ENCODE measurements at places on chromosomes 16 and 17.
A peak's percentile ranks its signal among the peaks of the same experiment; 100 is the strongest.

DNA sequence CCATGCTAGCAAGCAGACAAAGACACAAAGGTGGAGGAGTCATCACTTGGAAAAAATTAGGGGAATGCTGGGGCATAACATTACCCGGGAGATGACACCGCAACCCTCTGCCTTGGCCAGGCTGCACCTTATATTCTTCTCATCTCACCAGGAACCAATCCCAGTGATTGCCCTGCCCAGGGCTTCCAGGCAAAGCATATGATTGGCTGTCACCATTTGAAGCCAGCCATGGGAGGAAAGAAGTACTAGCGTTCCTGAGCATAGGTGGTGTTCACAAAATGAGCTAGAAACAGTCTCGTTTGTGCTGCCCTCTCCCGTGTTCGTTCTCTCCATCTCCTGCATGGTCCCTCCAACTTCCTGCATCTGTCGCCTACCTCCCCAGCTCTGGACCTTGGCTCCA, 29.6 kb downstream of the TEKT5 start:
- no peak for DNase-seq

DNA sequence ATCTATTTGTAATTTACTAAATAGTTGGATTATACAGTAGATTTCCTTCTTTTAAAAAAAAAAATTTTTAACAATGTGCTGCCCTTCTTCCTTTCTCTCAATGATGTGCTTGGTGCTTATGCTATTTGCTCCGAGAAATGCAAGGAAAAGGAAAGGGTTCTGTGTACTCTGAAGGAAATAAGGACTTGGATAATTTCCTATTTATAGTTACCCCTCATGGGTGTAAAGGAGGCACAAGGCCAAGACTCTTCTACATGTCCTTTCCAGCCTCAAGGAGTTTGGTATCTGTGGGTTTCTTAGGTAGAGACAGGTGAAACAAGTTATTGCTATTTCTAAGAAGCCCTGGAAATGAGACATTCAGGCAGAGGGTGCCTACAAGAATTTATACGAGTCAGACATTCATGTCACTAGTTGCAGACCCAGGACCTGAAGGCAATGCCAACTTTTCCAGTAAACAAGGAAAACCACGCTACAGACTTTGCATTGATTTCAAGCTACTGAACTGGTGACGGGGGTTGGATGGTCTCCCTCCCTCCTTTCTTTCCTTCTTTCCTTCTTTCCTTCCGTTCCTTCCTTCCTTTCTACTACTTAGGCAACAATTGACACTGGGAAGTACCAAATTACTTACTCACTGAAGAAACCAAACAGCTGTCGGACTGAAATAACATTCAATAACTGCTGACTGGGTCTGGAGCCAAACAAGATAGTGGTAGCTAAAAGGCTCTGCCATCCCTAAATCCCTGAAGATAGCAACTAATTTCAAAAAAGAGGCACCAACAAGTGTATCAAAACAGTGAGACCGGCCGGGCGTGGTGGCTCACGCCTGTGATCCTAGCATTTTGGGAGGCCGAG, 33.8 kb upstream of the GHDC start:
- DNase-seq, result peak; percentile 64

- peak; percentile 2 for DNase-seq
Observed at GRCh38 chr16:6483469-6484033, 849.1 kb upstream of the RBFOX1 start.

DNA sequence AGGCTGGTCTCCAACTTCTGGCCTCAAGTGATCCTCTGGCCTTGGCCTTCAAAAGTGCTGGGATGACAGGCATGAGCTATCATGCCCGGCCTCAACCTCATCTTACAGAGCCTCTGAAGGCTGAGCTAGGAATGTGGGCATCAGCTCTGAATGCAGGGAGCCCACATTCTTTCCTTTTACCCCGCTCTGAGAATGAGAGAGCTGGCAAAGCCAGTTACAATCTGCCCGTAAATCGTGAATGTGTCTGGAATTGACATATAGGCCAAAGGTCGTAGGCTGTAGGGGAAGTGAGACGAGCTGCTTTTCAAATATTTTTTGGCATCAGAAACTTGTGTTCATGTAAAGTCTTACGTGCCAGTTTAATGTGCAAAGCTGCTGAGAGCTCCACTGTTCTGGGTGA, 4.5 kb downstream of the TMEM238L start:
- no peak for DNase-seq

- DNase-seq, result peak; percentile 77
Observed at GRCh38 chr17:17959520-17960361, 12.5 kb downstream of the TOM1L2 start.

DNA sequence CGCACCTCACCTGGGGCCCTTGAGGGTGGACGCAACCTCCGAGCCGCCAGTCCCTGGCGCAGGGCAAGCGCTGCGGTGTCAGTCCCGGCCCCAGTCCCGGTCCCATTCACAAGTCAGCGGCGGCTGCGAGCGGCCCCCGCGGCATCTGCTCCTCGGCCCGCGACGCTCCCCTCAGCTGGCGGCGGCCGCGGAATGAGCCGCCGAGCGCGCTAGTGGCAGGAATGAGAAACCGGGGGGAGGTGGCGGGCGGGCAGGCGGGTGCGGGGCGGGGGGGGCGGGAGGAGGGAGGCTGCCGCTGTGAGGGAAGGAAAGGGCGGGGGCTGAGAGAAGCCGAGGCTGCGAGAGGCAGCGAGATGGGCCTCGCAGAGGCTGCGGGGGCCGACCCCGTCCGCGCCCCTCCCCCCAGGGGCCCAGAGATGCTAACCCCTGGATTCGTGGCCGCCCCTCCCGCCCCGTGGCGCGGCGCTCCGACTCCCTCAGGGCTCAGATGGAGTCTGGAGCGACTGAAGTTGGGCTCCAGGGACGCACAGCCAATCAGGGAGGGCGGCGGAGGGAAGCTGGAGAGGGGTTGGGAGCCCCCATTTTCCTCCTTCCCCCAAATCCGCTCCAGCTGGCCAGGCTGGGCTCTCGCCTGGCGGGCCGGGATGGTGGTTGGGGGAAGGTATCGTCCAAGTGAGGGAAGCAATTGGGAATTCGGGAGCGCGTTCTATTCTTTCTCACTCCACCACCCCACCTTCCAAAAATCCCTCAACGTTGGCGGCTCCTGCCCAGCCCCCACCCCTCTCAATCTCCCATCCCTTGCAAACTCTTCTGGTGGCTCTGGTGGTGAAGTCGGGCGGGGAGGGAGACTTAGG, at the start of gene CDH11:
Gene CDH11, minus strand, starts transcription at position 194 of the 854 bp plus-strand sequence. CDS start 117,194 bp downstream, outside the sequence.
- DNase-seq, result peak; percentile 88

DNA sequence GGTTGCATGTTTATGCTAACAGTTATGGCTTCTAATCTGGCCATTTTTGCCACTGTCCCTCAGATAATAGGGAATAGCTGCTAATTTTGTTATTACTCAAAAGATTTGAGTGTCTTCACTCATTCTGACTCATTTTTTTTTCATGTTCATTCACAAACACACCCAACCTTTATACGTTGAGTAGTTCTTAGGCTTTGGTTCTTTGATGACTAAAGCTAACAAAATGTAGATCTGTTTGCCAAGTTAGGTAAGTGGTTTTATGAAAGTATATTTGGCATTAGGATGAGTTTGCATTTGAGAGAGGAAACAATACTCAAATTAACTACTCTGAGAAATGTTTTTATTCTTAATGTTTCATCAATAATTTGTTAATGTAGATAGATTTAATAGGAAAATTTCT, 3.6 kb downstream of the MAP2K4 start:
- no peak for DNase-seq

DNA sequence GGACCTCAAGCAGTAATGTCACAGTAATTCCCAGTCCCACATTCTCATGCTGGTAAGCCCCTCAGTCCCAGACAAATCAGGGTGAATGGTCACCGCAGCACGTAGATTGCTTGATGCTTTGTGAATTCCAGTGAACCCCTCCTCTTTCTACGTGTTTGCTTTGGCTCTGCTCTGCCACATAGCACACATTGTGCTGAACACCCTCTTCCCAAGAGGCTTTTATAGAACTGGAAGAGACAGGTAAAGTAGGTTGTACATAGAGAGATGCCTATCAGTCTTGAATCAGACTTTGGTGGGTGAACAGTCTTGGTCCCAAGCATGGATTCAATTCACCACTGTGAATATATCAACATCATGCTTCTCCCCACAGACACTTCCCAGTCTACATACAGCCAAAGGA, 579 bp upstream of the KRTAP9-6 start:
- DNase-seq, result no peak

- DNase-seq, result no peak
Observed at GRCh38 chr16:35873472-35873871, 2414.1 kb downstream of the TP53TG3F start.

GRCh38 chr16:52069866-52070265, 477.1 kb downstream of the TOX3 start:
- DNase-seq, result peak; percentile 78

DNA sequence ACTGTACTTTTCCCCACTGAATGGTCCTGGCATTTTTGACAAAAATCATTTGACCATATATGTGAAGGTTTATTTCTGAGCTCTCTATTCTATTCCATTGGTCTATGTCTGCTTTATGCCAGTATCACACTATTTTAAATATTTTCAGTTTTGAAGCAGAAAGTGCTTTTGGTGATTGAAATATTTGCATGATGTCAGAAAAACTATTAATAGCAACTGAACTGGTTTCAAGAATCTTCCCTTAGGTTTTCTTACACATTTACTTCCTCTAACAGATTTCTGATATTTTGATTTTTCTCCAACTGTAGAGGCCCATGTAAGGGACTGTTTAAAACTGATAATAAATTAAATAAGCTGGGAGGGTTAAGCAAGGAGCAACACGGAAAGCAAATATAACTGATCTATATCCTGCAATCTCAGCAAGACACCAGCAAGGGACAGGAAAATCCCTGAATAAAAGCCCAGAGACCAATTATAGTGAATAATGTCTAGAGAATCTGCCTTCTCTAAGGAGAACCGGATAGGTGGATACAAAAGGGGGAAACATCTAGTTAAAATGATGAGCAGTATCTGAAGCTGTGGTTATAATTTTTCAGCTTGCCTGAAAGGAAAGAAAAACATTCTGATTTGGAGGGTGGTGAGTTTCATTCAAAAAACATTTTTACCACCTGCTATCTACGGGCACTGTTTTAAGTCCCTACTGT, 80.9 kb upstream of the STAC2 start:
- DNase-seq, result peak; percentile 8

DNA sequence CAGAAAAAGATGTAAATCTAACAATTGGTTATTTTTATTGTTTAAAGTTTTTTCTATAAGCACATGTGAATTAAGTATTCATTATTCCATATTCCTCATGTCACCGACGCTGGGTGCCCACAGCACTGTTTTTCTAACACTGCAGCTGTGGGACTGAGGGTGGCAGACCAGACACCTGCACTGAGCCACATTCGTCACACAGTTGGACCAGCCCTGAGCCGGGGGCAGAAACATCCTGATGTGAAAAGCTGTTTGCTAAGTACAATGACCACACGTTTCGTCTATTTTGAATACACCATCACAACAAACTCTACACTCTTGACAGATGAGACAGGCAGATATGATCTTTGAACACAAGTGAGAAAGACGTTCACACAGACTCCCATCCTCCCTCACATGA, 749.5 kb downstream of the KCNJ18 start:
- no peak for DNase-seq

DNA sequence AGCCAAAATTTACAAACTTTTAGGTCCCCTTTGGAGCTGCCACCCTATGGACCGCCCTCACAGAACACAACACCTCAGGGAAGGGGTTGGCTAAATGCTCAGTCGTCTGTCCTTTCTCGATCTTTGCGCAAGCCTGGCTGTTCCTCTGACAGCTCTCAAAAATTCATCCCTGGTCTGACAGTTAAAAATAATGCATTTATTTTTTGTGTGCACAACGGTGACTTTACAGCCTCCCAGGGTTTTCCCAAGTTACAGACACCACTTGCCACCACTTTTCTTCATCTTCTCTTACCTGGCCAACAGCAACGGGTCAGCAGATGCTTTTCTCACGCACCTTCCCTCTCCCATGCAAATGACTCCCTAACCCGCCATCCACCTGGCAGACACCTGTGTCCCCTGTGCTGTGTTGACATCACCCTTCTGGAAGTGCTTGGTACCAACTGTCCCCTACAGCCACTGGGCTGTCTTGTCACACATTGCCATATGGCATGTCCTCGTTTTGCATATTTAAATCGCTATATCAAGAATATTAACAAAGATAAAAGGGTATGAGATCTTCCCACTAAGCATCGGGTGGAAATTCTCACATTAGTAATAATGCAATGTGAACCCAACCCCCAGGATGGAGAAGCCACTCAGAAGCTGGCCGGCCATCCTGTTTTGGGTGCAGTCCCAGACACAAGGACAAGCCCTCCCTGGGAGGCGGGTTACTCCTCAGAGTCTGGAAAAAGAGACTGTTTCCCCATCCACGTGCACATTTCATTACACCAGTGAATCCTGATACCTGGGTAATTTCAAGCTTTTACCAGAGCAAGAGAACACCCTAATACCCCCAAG, 187.0 kb downstream of the ZFHX3 start:
- DNase-seq, result no peak

- DNase-seq, result no peak
Observed at GRCh38 chr16:84184775-84185174, 2.1 kb downstream of the TAF1C start.

- DNase-seq, result peak; percentile 50
Observed at GRCh38 chr16:57941016-57941664, 29.8 kb downstream of the CNGB1 start.

DNA sequence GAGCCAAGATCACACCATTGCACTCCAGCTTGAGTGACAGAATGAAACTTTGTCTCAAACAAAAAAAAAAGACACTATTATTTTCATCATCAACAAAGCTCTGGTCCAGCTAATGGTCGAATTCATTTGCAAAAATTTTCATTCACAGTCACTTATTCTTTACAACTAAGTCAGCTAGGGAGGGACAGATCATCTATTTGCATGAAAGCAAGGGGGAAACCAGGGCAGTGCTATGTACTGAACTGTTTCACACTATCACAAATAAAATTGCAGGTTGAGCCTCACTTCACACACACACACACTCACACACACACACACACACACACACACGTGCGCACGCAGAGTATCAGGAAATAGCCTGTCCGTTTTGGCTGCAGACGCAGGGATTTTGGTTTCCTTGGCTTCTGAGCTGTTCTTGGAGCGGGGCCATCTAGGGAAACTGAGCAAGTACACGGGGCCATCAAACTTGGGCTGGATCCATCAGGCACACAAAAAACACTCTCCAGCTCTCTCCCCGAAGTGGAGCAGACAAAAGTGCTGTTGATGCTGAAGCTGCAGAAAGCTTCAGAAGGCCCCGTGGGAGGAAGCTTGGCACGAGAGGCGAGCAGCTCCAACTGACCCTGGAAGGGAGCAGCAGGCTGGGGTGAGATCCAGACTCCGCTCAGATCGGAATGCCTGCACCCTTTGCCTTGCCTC, 44.3 kb upstream of the HELZ start:
- DNase-seq, result peak; percentile 88

DNA sequence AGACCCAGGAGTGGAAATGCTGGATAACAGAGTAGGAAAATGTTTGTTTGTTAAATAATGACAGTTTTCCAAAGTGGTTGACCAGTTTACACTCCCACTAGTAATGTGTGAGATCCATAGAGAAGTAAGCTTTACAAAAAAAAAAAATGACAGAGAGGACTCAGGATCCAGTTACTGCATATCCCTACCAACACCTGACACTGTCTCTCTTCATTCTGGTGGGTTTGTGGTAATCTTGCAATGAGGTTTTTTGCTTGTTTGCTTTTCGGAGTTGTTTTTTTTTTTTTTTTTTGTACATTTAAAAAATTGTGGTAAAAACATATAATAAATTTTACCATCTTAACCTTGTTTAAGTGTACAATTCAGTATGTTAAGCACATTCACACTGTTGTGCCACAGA, 23.6 kb upstream of the HOXB9 start:
- DNase-seq, result no peak

- DNase-seq, result no peak
Observed at GRCh38 chr17:41686281-41686680, 2.4 kb upstream of the EIF1 start.

- DNase-seq, result peak; percentile 87
Observed at GRCh38 chr16:67881621-67882161, 3.0 kb upstream of the NRN1L start.
